ENCODE measurements at places on chromosomes 6 and 20. TPM values are rescaled to one million over a fixed set of nuclear protein-coding genes. Genes with fewer than 3 reads are reported as not detected.

PAK5 gene
- not detected for total RNA-seq

MAP3K5 gene
- total RNA-seq: 50.5 TPM

HLA-DMB gene
- total RNA-seq: not detected

TDRD6 gene
- total RNA-seq: not detected

CARMIL1 gene
- 0.58 TPM for total RNA-seq

BTN1A1 gene
- total RNA-seq: not detected

ATAT1 gene
- 4.3 TPM for total RNA-seq

IL17A gene
- not detected for total RNA-seq

PHIP gene
- 6.6 TPM for total RNA-seq

SNAP91 gene
- not detected for total RNA-seq

PDYN gene
- not detected for total RNA-seq

TRAPPC3L gene
- total RNA-seq: not detected

SAMD3 gene
- 0.89 TPM for total RNA-seq

CNBD2 gene
- 2.0 TPM for total RNA-seq

TRERF1 gene
- total RNA-seq: 7.5 TPM

HLA-DOB gene
- 0.29 TPM for total RNA-seq

RTN4IP1 gene
- 17.0 TPM for total RNA-seq
